CD8-positive, alpha-beta T cell (primary cell): ENCODE measurements at places on chromosomes 1 and 21. TPM values are rescaled to one million over a fixed set of nuclear protein-coding genes. Genes with fewer than 3 reads are reported as not detected.

OR2L5 gene
- total RNA-seq = not detected

OR2G6 gene
- not detected for total RNA-seq

TLR5 gene
- 1.2 TPM for total RNA-seq

PCBP3 gene
- 2.4 TPM for total RNA-seq

CCDC181 gene
- not detected for total RNA-seq

- DNase-seq = no peak
Observed at GRCh38 chr1:179124873-179125272, 43.0 kb downstream of the TOR3A start.

DNA sequence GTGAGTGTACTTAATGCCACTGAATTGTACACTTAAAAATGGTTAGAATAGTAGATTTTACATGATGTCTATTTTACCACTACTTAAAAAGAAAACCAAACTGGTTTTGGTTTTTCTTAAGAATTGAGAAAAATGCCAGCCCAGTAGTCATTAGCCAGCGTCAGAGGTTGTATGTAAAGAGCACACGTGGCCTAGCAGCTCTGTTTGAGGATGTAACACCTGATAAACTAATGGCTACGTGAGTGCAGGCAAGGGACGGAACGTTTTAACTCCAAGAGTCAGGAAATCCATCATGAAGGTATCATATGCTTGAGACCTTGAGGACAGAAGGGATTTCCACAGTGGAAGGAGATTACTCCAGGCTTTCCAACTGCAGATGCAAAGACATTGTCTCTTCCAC is 223.7 kb downstream of the MRPL39 start:
- no peak for DNase-seq

DNA sequence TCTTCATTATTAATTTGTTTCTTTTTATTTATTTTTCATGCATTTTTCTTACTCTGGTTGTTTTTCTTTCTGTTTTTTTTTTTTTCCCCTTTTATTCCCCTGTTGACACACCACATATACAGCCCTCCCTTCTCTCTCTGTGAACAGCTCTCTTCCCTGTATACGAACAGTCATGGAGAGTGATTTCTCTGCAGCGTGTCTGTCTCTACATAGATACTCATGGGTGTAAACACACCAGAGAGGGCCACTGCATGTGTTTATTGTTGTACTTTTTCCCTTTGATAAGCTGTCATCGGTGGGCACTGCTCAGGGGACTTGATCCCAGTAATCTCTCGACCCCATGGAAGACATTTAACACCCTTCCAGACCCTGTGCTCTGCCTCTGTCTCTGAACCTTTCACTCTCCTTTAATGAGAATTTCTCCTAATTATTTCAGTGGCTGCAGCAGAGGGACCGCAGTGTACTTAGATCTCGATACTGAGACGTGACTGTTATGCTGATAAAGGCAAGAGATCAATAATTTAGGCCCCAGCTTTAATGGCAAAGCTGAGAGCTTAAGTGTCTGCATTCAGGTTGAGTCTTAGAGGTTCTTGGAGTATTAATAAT is 113.1 kb downstream of the PBX1 start:
- no peak for DNase-seq

- DNase-seq = no peak
Observed at GRCh38 chr1:101522486-101522885, 285.7 kb downstream of the S1PR1 start.

DNA sequence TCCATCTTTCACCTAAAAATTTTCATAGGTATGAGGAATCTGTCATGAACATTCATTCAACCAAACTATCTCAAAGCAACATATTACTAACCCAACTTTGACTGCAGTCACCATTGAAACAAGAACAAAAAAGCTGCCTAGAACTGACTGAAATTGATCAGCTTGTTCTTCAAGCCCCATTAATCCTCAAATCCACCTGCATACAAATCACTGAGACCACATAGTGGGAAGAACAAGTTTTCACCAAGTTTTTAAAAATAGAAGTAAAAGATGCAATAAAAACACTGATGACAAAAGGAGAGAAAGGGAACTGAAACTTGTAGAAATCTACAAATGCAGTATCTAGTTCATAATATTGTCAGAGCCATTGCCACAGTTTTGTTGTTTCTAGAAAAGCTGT is 6.1 kb downstream of the SORT1 start:
- no peak for DNase-seq

GRCh38 chr1:95512925-95513324 is 278.9 kb downstream of the RWDD3 start:
- DNase-seq = no peak

GRCh38 chr1:208935517-208936187 is 647.9 kb upstream of the CAMK1G start:
- no peak for DNase-seq

DNA sequence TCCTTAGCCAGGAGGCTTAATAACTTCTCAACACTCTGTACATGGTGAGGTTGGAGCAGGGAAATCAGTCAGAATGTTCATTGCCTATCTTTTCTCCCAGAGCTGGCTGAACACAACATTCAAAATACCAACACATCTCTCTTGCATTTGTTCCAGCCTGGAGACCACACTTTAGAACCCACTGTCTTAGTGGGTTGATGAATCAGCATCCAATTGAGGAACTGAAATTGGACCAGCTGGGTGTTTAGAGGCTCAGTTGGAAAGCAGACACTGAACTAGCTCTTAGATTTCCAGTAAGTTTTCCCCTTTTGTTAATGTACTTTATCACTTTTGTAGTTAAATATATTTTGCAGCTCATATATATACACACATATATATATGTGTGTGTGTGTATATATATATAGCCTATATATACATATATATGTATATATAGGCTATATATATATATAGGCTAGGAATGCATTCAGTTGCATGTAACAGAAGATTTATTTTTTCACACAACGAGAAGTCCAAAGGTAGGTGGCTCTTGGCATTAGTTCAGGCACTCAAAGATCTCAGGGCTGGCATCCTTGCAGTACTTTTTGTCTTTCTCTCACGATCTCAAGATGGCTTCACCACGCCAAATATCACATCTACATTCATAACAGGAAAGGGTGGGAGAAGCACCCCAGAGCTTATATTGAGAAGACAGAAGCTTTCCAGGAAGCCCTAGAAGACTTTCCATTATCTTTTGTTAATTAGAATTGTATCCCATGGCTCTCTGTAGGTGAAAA is 35.0 kb upstream of the HUNK start:
- no peak for DNase-seq

- no peak for DNase-seq
Observed at GRCh38 chr1:216926720-216927510, 203.7 kb upstream of the ESRRG start.

DNA sequence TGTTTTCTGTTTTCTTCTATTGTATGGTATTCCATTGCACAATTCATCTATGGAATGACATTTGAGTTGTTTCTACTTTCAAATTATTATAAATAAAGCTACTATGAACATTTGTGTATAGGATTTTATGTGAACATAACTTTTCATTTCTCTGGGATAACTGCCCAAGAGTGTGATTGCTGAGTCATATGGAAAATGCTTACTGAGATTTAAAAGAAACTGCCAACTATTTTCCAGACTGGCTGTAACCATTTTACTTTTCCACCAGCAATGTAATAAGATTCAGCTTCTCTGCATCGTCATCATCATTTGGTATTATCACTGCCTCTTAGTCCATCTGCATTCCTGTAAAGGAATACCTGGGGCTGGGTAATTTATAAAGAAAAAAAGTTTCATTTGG is 779.6 kb upstream of the PRMT6 start:
- DNase-seq = no peak

DNA sequence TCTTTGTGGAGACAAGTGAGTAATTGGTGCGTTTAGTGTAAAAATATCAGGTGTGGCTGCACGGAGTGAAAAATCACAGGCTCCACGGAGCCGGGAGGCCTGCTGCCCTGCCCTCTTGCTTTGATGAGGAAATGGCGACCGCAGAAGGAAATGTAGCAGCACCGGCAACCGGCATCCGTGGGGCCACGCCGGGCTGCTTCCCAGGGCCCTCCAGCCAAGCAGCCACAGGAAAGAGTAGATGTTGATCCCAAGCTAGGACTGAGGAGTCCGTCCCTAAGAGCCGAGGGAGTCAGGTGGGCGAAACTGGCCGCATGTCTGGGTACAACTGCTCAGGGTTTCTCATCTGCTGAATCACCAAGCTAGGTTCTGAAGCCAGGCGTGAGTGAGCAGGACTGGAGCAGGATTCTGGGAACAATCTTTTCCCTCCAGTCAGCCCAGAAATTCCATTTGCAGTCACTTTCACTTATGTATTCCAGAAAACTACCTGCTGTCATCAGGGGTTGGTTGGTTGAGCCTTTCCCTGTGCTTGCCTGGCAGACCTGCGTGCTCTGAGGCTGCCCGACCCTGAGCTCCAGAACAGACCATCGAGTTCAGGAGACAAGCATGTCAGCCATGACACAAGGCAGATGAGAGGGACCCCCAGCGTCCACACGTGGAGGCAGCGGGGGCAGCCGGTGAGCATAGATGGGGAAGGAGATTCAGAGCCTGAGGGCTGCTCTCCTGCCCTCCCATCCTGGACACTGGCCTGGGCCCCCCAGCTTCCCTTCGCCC is 5.8 kb upstream of the ITGB2 start:
- no peak for DNase-seq

- DNase-seq = no peak
Observed at GRCh38 chr1:106875622-106876021, 180.9 kb upstream of the PRMT6 start.
